Astrocyte of the cerebellum (primary cell): ENCODE measurements at places on chromosomes 2 and 18.

DNA sequence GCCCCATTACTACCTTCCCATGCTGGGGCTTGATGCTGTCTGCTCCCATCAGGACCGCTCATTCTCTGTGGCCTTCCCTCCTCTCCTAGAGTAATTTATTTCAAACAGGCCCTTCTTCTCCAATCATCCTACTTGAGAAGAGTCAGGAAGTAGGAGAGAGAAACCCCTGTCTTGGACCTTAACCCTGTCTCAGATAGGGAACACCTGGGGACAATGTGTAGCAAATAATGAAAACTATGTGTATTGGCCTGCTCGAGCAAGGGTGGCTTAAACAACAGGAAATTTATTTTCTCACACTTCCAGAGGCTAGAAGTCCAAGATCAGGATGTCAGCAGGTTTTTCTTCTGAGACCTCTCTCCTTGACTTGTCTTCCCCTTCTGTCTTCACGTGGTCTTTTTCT is 26.6 kb upstream of the NEMP2 start:
- DNase-seq: no peak

- DNase-seq: no peak
These were observed 51.7 kb downstream of the SUMO1 start for GRCh38 chr2:202186641-202187202.

DNA sequence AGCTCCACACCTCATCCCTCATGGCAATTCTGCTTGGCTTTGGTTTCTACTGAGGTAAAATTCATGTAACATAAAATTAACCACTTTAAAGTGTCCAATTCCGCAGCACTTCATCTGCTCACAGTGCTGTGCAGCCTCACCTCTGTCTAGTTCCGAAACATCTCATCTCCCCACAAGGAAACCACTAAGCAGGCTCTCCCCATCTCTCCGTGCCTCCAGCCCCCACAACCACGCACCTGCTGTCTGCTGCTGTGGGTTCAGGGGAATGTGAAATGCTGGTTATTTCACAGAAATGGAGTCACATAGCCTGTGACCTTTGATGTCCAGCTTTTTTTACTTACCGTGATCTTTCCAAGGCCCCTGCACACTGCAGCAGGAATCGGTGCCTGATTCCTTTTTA is 7.7 kb upstream of the GPC1 start:
- DNase-seq: no peak

GRCh38 chr2:98468621-98469236 is 24.1 kb downstream of the INPP4A start:
- no peak for DNase-seq

DNA sequence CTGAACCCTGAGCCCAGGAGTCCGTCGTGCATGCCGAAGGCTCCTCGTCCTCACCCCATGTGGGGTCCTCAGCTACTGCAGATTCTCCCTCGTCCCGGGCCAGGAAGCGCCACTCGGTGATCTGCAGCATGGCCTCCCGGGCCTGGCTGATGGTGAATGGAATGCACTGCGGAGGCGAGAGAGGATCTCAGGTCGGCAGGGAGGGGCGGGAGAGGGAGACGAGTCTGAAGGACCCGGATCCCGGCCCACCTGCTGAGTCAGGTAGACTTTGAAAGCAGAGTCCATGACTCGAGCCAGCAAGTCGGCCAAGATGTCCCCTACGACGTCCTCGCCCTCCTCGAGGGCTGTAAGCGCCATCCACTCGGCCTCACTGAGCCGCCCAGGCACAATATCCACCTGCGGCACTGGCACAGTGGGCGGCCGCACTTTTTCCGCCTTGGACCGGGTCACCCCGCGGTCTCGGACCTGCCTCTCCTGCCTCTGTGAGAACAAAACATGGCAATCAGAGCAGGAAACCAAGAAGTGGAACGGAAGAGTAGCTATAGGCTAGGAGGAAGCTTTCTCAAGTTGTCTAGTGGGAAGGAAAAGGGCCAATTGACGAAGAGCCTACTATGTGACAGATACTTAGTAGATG is 5.5 kb downstream of the C2orf81 start:
- no peak for DNase-seq
